ENCODE measurements at places on chromosomes 2 and 18. TPM values are rescaled to one million over a fixed set of nuclear protein-coding genes. Genes with fewer than 3 reads are reported as not detected.

DNA sequence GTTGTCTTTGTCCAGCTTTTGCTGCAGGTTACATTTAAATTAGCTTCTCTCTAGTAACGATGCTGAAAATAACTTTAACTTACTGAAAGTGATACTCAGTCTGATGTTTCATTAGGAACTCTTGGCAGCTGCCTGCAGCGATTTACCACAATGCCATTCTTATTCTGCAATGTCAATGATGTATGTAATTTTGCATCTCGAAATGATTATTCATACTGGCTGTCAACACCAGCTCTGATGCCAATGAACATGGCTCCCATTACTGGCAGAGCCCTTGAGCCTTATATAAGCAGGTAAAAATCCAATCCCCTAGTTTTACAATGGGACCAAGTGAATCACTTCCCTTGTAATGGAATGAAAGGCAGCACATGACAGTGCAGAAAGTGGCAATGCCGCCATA, 16.3 kb upstream of the MFF start:
- DNase-seq = no peak
- H3K27me3 ChIP-seq = no peaks in the 10 kb centered on the region
- no peaks in the 10 kb centered on the region for H3K4me1 ChIP-seq
- H3K36me3 ChIP-seq = no peaks in the 10 kb centered on the region
- H3K27ac ChIP-seq = no peak overlapping the region

DNA sequence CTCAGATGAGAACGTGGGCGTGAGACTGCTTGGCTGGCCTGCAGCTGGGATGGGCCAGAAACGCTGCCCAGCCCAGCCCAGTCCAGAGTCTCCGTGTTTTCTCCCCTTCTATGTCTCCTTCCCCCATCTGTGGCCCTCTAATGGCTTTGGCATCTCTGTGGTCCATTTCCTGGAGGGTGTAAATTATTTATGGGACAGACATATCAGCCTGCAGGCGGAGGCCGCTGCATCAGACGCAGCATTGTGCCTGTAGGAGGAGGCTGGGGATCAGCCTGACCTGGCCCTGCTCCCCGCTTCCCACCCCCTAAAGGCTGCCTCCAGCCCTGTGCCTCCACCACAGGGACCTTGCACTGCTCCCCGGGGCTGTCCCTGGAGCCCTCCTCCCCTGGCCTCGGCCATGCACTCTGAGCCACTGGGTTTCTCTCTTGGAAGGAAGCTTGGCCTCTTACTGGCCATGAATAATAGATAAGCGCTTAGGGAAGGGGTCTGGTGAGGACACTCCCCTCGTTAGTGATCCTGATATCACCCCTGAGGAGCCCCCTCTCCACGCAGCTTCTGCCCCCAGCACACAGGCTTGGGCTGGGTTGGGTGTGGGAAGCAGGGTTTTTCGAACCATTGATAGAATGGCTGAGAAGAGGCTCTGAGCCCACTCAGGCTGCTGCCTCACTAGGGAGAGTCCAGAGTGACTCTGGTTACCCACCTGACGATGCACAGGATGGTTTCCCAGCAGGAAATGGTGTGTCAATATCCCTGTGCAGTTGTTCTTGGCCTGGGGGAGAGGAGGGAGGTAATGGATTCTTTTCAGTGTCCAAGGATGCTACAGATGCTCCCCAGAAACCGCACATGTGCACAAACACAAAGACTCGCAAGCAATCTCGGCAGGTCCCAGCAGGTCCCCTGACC, 185.5 kb downstream of the MYCN start:
- DNase-seq = peak; percentile 73
- H3K36me3 ChIP-seq = no peaks in the 10 kb centered on the region
- H3K27me3 ChIP-seq = no peaks in the 10 kb centered on the region
- H3K4me1 ChIP-seq = no peaks in the 10 kb centered on the region

GRCh38 chr2:36966370-36967235, at the start of gene STRN:
Gene STRN, minus strand, starts transcription at chr2:36966536. Its CDS starts 73 bp downstream, at chr2:36966463.
- no peaks in the 10 kb centered on the region for H3K36me3 ChIP-seq
- H3K27me3 ChIP-seq = no peaks in the 10 kb centered on the region
- H3K27ac ChIP-seq = peak within 1 kb of the TSS; percentile 92
- H3K4me1 ChIP-seq = peaks cover 34% of the 10 kb centered on the region
- peak; percentile 99 for DNase-seq
- H3K4me3 ChIP-seq = peak within 1 kb of the TSS; percentile 91

GRCh38 chr2:29443627-29444026, 328.4 kb downstream of the CLIP4 start:
- DNase-seq = no peak
- peaks cover 16% of the 10 kb centered on the region for H3K4me1 ChIP-seq
- no peaks in the 10 kb centered on the region for H3K36me3 ChIP-seq
- no peak overlapping the region for H3K4me3 ChIP-seq

DNA sequence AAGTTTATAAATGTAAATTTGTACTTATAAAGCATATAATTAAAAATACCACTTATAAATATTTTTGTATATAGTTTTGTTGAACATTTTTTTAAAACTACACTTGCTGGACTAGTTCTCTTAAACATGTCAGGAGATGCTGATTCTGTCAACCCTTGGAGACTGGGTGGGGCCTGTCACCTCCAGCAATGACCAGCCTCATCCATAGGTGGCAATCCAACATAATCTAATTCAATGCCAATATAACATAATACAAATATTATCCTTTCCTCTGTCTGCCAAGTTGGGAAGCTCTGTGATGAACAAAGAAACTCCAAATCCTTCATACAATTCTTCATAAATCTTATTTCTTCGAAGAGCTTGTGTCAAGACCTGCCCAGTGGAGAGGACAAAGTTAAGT, 140.4 kb downstream of the RBMS1 start:
- DNase-seq = no peak
- H3K4me3 ChIP-seq = no peak overlapping the region
- peaks cover 76% of the 10 kb centered on the region for H3K4me1 ChIP-seq
- peak overlapping the region; percentile 56 for H3K27ac ChIP-seq
- no peaks in the 10 kb centered on the region for H3K27me3 ChIP-seq
- H3K36me3 ChIP-seq = peaks cover 28% of the 10 kb centered on the region

GRCh38 chr2:220106065-220106464, 478.6 kb downstream of the SLC4A3 start:
- no peak overlapping the region for H3K27ac ChIP-seq
- no peak for DNase-seq
- H3K4me3 ChIP-seq = no peak overlapping the region
- peaks cover 13% of the 10 kb centered on the region for H3K4me1 ChIP-seq
- no peaks in the 10 kb centered on the region for H3K36me3 ChIP-seq

Gene GREB1L
- 0.60 TPM for total RNA-seq

Measured in osteocyte (in vitro differentiated cells).